ENCODE measurements at places on chromosomes 1 and 21.

DNA sequence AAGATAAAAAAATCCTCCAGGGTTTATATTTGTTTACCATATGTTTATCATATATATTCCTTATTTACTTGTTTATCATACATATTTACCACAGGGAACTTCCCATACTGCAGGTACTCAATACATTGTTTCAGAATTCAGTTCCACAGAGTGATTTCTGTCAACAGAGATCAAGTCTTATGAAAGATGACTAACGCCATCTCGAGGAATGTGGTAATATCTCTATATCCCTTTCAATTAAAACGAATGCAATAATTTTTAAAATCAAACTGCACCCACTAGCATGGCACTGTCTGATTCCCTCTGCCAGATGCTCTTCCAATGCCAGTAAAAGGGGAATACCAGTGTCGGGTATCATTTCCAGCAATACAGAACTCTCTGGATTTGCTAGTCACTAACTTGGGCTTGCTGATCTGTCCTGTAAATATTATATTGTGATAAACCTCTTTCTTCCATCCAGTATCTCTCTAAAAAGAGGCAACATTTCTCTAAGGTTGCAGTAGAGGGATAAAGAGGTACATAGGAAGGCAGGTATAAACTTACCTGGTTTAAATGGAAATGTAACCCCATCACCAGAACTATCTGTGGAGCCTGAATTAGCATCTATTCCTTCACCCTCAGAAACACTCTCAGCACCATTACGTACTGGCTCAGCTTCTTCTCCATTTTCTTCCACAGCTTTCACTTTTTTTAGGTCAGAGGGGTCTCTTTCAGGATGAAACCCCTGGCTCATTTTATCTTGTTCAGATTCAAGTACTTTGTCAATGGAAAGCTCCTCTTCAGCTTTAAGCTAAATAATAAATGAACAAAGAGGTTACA lies 112.3 kb upstream of the HP1BP3 start:
- DNase-seq, result no peak

DNA sequence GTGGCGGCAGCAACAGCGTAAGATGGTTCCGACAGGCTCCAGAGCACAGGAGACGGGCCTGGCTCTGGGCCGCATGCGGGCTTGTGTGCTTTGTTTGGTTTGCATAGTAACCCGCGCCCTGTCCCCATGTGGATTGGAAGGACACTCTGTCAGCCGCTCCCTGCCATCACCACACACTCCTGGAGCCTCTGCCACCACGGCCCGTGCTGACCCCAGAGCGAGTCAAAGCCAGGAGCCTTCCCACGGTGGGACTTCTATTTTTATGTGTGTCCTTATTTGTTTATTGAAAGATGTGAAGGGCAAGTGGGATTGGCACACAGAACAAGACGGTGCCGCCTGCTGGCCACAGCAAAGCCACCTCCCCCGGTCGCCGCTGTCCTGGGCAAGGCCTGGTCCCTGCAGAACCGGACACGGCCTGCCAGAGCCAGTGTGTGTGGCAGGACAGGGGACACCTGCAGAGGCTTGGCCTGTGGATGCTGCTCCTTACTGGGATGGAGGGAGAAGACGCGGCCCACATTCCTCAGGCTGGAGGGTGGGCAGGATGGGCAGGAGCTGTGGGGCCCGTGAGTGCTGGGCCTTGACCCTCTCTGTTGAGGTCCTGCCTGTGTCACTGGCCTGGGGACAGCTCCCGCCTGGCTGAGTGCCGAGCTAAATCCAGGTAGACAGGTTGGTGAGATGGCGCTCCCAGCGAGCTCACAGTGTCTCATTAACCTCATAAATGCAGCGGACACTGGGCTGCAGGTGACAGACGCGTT lies 64.4 kb downstream of the AGPAT3 start:
- no peak for DNase-seq

DNA sequence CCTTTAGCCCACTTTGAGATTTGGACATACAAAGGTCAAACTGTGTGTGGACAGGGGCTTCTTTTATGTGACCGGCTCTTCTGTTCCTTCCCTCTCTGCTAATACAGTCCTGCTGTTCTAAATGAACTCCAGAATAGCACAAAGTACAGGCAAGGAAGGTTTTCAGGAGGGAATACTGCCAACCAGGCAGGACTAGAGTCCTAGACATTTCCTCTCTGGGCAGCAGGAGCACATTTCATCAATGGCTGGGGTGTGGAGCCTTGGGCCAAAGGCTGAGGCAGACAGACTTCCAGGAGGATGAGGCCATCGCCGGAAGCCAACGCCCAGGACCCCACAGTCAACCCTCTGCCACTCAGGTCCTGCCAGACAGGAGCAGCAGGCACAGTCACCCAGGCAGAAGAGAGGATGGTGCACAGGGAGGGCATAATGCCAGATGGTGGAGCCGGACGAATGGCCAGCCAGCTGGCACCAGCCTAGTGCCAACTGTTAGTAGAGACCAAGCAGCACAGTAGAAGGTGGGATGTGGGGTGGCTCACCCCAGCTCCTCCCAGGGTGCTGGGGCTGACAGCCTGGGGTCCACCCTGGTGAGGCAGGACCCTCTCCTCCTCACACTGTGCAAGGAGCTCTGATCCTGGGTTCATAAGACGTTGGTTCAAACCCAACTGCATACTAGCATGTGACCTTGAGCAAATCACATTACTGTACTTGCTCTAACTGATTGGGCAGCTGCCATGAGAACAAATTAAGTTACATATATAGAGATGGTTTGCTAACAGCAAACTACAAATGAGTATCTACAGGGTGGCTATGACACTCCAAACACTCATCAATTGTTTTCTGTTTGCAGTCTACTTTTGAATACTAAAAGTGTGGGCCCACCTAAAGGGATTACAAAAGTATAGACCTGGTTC lies 410.7 kb downstream of the SIPA1L2 start:
- no peak for DNase-seq

DNA sequence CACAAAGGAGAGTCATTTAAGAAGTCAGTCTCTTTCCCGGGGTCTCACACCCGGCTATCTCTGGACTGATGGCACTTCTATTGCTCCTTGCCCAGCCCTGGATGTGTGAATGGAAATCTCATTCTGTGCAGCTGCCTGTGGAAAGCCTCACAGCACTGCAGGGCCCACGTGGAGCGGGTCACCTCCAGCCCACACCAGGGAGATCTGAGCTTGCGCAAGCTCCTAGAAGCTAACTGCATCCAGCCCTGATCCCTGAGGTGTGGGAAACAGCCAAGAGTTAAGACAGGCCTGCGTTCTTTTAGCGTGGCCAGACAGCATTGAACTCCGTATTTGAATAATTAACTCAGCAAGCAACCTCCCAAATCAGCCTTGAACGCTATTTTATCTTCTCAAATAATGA lies 150.5 kb downstream of the LRIG2 start:
- DNase-seq, result no peak

GRCh38 chr1:4972761-4973320 lies 318.4 kb downstream of the AJAP1 start:
- no peak for DNase-seq

DNA sequence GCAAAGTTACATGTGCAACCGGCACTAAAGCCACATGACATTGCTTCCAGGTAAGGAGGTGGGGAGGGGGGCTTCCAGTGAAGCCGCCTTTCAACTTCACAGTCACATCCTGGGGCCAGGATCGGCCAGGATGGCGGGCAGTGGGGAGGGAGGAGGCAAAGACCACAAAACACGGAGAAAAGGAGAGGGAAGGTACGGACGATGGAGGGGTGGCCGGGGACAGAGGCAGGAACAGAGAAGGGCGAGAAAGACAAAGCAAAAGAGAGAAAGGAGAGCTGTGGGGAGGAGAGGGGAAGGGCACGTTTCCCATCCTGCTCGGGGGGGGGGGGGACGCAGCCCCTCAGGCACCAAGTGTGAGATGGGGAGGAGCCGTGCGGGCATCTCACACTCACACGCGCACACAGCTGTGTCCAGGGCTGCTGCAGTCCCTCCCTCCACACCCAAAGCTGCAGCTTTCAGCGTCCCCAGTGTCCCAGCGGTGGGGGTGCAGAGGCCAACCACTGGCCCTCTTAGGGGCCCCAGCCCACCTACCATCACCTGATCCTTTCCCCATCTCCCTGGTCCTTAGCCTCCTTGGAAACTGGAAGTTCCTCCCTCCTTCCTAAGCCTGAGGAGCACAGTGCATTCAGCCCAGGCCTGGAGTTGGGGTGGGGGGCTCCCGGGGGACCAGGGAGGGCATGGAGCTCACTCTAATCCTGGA lies 2.4 kb downstream of the SH2D5 start:
- DNase-seq, result no peak

- no peak for DNase-seq
Observed at GRCh38 chr1:219492717-219493116, 120.2 kb downstream of the ZC3H11B start.
